ENCODE measurements at places on chromosomes 7 and 10. TPM values are rescaled to one million over a fixed set of nuclear protein-coding genes. Genes with fewer than 3 reads are reported as not detected.
A peak's percentile ranks its signal among the peaks of the same experiment; 100 is the strongest.

- no peak overlapping the region for H3K27ac ChIP-seq
- no peaks in the 10 kb centered on the region for H3K4me1 ChIP-seq
- no peaks in the 10 kb centered on the region for H3K36me3 ChIP-seq
- no peak overlapping the region for H3K4me3 ChIP-seq
Observed at GRCh38 chr10:130655313-130656186, 519.4 kb downstream of the GLRX3 start.

Gene SCIN
- 0.20 TPM for total RNA-seq

GRCh38 chr10:105243381-105243780 lies 602.3 kb downstream of the SORCS3 start:
- DNase-seq: no peak
- no peaks in the 10 kb centered on the region for H3K4me1 ChIP-seq
- no peaks in the 10 kb centered on the region for H3K27me3 ChIP-seq
- H3K4me3 ChIP-seq: no peak overlapping the region

Gene PAPOLB
- total RNA-seq: not detected

DNA sequence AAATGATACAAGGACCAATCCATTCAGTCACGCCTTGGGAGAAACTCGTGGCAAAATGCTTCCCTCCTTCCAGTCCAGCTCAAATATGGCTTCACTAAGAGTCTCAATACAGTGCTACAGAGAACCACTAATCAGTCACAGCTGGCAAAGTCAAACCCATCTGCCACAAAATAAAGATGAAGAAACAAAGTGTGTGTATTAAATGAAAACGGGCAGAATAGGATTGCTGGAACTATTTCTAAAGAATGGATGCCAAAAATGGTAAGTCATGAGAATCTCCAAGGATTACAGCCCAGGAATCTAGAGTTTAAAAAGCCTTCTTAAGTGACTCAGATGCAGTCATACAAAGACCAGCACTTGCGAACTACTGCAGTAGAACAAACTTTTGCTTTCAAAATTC lies 61.9 kb downstream of the CACUL1 start:
- no peak overlapping the region for H3K4me3 ChIP-seq
- peaks cover 4% of the 10 kb centered on the region for H3K4me1 ChIP-seq
- H3K27ac ChIP-seq: no peak overlapping the region
- no peak for DNase-seq

GRCh38 chr10:87925570-87925969 lies 62.1 kb downstream of the PTEN start:
- H3K4me1 ChIP-seq: peaks cover 84% of the 10 kb centered on the region
- no peaks in the 10 kb centered on the region for H3K36me3 ChIP-seq
- DNase-seq: no peak
- H3K4me3 ChIP-seq: no peak overlapping the region
- H3K27me3 ChIP-seq: no peaks in the 10 kb centered on the region

Gene COL17A1
- not detected for total RNA-seq

DNA sequence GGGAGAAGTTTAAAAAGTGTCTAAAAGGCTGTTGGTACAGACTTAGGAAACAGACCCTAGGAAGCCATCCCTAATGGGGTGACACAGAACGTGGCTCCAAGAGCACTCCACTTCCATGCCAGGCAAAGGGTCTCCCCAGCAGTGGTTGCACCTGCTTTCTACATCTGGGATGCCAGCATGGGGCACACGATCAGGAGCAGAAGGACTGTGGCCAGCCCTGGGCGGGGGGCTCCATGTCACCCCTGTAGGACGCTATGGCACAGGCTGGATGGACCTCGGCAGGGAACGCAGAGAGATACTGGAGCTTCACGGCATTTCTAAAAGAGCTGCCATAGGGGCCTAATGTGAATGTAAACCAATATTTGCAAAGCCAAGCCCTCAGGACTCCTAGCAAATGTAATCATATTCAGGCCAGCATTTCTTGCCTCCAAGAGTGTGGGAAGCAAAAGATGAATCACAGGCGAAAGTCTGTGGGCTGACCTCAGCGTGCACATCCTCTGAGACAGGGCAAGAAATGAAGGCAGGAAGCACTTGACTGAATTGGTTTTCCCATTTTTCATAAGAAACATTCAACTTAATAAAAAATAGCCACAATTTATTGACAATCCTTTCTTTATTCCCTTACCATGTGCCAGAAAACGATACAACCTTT lies 93.9 kb downstream of the ATXN7L1 start:
- H3K4me3 ChIP-seq: no peak overlapping the region
- no peaks in the 10 kb centered on the region for H3K4me1 ChIP-seq
- no peak overlapping the region for H3K27ac ChIP-seq
- no peaks in the 10 kb centered on the region for H3K36me3 ChIP-seq
- DNase-seq: no peak

Gene AQP1
- not detected for total RNA-seq

Gene HOXA5
- not detected for total RNA-seq

Gene EFCAB10
- total RNA-seq: not detected

Gene SSC4D
- not detected for total RNA-seq

Gene TRPV5
- total RNA-seq: not detected

DNA sequence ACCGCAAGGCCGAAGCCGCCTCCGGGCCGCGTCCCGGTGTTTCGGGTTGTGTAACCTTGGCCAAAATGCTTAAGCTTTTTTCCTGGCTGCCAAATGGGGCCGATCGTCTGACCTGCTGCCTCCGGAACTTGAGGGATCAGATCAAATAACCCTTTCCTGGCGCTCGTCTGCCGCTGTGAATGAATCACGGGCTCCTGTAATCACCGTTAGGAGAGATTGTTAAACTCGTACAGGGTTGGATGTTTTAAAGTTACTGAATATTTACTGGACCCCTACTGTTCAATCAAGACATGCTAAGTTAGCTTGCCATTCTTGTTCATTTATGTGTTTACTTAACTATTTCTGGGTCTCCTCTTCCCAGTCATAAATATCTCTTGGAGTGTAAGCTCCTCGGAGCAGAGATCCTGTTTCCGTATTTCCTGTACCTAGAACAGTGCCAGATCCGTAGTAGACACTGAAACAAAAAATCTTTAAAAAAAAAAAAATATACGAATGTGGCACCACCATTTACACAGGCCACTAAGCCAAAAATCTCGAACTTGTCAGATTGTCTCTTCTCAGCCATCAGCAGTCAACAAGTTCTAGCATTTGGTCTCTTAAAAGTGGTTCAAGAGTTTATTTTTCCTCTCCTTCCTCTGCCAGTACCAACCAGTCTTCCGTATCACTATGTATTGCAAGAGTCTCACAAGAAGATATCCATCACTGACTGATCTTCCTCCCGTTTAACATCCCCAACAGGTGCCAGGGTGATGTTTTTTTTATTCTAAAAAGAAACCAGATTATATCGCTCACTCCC lies 650 bp upstream of the TM9SF3 start:
- H3K4me3 ChIP-seq: peak overlapping the region; percentile 18
- DNase-seq: peak; percentile 80
- no peaks in the 10 kb centered on the region for H3K27me3 ChIP-seq
- H3K27ac ChIP-seq: peak overlapping the region; percentile 99
- no peaks in the 10 kb centered on the region for H3K36me3 ChIP-seq

Gene CALML5
- not detected for total RNA-seq

DNA sequence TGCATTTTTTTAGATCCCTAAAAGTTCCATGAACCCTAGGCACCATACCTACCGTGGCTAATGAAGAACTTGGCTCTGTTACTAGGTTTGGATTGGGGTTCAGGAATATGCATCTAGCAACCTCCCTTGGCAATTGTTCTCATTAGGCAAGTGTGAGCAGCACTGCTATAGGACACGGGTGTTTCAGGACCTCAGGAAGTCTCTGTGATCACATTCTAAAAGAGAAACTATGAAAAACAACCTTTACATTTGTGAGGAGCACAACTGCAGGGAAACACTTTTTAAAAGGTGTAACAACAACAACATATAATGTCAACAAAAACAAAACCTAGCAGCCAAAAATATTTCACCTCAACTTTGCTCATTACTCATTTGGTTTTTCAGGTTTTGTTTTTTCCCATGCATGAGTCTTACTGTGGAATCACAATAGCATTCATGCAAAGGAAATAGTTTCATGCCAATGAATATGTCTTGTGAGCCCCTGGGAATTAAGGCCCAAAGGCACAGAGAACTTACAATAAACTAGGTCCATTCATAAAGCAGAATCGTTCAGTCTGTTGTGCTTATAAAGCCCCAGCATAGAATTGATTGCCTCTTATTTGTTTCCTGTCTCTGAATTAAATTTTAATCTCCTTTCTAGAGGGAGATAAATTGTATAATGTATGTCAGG lies 255.7 kb upstream of the DGKB start:
- no peaks in the 10 kb centered on the region for H3K4me1 ChIP-seq
- DNase-seq: no peak
- H3K36me3 ChIP-seq: no peaks in the 10 kb centered on the region
- H3K4me3 ChIP-seq: no peak overlapping the region

GRCh38 chr7:122397381-122397780 lies 92.8 kb upstream of the FEZF1 start:
- DNase-seq: no peak
- H3K4me1 ChIP-seq: no peaks in the 10 kb centered on the region
- H3K27ac ChIP-seq: no peak overlapping the region
- H3K27me3 ChIP-seq: no peaks in the 10 kb centered on the region

Gene BAIAP2L1
- 0.38 TPM for total RNA-seq

DNA sequence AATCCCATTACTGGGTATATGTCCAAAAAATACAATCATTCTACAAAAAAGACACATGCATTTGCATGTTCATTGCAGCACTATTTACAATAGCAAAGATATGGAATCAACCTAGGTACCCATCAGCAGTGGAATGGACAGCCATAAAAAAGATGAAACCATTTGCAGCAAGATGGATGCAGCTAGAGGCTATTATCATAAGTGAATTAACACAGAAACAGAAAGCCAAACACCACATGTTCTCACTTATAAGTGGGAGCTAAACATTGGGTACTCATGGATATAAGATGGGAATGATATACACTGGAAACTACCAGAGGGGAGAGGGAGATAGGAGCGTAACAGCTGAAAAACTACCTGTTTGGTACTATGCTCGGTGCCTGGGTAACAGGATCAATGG lies 154.0 kb downstream of the TMEM26 start:
- no peak overlapping the region for H3K4me3 ChIP-seq
- no peak for DNase-seq
- no peaks in the 10 kb centered on the region for H3K27me3 ChIP-seq
- H3K4me1 ChIP-seq: no peaks in the 10 kb centered on the region
- no peaks in the 10 kb centered on the region for H3K36me3 ChIP-seq

Gene KEL
- total RNA-seq: 0.20 TPM

Gene SLC35G1
- 5.3 TPM for total RNA-seq

Gene DNAH11
- 0.06 TPM for total RNA-seq

Gene RASA4B
- 15.2 TPM for total RNA-seq

GRCh38 chr10:61902445-61903220 lies 1.1 kb downstream of the ARID5B start:
- peak; percentile 82 for DNase-seq
- H3K36me3 ChIP-seq: no peaks in the 10 kb centered on the region
- peaks cover 58% of the 10 kb centered on the region for H3K4me1 ChIP-seq
- H3K27me3 ChIP-seq: no peaks in the 10 kb centered on the region
- peak overlapping the region; percentile 80 for H3K27ac ChIP-seq

DNA sequence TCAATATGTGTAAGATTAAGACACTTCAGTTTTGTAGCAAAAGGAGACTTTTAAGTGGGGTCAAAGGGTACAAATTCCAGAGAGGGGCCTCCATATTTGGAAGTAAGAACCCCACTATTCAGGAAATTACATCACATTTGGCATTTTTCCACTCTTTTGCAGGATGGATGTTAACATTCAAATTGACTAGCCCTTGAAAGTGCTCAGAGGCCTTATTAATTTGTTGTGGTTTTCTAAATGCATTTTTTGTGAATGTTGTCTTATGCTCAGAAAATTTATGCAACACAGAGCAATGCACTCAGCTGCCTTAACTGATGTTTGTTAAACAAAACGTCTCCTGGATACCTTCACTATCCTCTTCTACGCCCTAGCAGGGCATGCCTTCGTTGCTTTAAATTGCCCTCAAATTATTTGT lies 50.9 kb upstream of the PDLIM1 start:
- H3K4me1 ChIP-seq: no peaks in the 10 kb centered on the region
- H3K36me3 ChIP-seq: no peaks in the 10 kb centered on the region
- no peaks in the 10 kb centered on the region for H3K27me3 ChIP-seq
- no peak overlapping the region for H3K27ac ChIP-seq
- H3K4me3 ChIP-seq: no peak overlapping the region

GRCh38 chr10:20089879-20090278 lies 273.6 kb downstream of the PLXDC2 start:
- H3K4me3 ChIP-seq: no peak overlapping the region
- H3K36me3 ChIP-seq: no peaks in the 10 kb centered on the region
- no peak for DNase-seq
- no peaks in the 10 kb centered on the region for H3K4me1 ChIP-seq
- no peak overlapping the region for H3K27ac ChIP-seq

GRCh38 chr10:3477683-3478082 lies 305.1 kb upstream of the PITRM1 start:
- H3K36me3 ChIP-seq: no peaks in the 10 kb centered on the region
- no peak for DNase-seq
- no peak overlapping the region for H3K4me3 ChIP-seq
- H3K27ac ChIP-seq: no peak overlapping the region
- peaks cover 11% of the 10 kb centered on the region for H3K4me1 ChIP-seq
- H3K27me3 ChIP-seq: no peaks in the 10 kb centered on the region
